ENCODE measurements at places on chromosomes 12 and 14.

DNA sequence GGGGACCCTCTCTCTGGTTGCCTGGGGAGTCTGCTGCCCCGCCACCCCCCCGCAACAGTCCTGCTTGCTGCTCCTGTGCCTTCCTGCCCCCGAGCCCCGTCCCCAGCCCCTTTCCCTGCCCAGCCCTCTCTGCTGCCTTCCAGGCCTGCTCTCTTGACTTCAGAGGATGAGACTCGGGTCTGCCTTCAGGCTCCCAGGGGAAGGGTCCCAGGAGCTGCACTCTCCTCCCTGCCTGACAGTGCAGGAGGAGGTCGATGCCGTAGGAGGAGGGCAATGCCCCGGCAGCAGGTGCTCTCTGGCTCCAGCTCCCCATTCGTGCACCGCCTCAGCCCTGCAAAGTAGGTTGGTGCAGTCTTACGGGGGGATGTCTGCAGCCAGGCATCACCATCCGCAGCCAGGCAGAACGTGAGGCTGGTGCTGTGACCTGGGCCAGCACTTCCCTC is 185.1 kb upstream of the C14orf180 start:
- H3K4me1 ChIP-seq: no peaks in the 10 kb centered on the region
- no peak for DNase-seq
- H3K36me3 ChIP-seq: no peaks in the 10 kb centered on the region
- H3K27me3 ChIP-seq: no peaks in the 10 kb centered on the region
- no peak overlapping the region for H3K4me3 ChIP-seq
- H3K27ac ChIP-seq: no peak overlapping the region

DNA sequence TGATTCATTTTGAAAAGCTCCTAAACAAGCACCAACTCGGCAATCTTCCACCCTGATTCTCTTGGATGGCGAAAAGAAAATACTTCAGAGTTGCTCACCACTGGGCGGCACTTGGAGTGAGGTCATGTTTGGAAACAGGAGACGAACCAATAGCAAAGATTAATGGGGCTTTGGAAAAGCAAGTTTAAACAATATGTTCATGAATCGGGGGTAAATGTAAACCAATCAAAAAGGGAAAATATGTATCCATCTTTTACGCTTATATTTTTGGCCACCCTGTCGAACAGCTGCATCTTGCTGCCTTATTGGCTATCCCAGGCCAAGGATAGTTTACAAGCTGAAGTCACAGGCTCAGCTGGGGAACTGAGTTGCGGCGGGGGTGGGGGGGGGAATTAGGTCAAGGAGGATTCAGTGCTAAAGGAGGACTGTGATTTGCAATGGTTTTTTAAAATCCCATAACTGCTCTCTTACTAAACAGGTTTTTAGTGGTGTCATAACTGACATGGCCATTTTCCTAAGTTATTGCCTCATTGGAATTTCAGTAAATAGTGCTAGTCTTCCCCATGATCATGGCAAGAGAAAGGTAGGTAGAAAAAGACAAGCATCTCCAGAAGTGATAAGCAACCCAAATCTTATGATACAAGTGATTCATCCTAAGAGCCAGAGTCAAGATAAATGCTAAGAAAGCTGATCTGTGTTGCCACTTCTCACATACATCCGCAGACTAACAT is 210.6 kb downstream of the PHLDA1 start:
- no peaks in the 10 kb centered on the region for H3K4me1 ChIP-seq
- no peaks in the 10 kb centered on the region for H3K27me3 ChIP-seq
- H3K36me3 ChIP-seq: no peaks in the 10 kb centered on the region
- no peak for DNase-seq

GRCh38 chr12:117889098-117889497 is 79.7 kb downstream of the KSR2 start:
- H3K36me3 ChIP-seq: no peaks in the 10 kb centered on the region
- no peak for DNase-seq
- no peaks in the 10 kb centered on the region for H3K27me3 ChIP-seq
- H3K4me3 ChIP-seq: no peak overlapping the region
- no peaks in the 10 kb centered on the region for H3K4me1 ChIP-seq

DNA sequence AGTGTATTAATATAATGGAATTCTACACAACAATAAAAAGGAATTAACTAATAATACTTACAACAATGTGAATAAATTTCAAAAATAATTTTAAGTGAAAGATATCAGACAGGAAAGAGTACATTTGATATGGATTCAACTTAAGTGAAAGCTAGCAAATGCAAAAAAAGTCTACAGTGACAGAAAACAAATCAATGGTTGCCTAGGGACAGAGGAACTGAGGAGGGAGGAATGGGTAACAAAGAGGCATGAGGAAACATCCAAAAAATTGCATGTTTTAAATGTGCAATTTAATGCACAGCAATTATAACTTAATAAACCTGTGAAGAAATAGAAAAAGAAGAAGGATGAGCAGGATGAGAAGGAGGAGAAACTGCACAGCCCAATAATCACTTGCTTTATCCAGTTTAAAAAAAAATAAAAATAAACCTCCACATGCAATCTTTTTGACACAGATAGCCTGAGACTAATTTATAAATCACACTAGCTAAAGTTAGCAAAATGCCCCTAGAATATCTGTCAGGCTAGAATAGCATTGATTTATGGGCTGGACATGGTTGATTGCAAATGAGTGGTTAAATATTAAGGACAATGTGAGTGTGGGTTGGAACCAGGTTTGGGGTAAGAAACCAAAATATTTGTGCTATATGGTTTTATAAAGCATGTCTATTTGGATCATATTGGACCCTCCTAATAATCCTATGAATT is 1089.1 kb downstream of the TRHDE start:
- H3K4me3 ChIP-seq: no peak overlapping the region
- no peaks in the 10 kb centered on the region for H3K4me1 ChIP-seq
- H3K27me3 ChIP-seq: no peaks in the 10 kb centered on the region

DNA sequence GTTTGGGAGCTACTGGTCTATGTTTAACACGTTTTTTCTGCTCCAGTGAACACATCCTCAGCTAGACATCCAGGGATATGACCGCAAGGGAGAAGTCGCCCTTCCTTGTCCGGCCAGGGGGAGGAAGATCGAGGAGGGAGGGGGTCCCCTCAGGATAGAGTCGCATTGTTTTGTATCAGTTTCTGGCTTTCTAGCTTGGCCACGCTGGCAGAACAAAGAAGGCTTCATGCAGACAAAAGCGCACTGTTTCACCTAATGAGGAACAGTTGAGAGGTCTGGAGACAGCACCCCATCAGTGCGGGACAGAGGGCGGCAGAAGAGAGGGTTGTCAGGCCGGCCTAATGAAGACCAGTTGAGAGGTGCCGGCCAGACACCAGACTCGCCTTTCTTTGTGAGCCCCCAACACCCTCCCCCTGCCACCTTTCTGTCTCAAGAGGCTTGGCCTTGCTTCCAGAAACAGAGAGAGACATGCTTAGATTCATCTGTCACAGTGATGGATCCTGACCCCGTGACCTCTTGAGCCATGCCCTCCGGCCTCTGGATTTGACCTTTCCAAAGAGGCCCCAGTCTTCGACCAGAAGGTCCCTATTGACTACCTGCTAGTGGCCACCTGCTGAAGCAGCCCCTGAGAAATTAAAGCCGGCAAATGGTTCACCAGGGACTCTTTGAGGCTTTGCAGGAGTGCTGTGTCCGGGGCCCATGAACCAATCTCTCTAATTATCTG is 254.7 kb upstream of the TBX3 start:
- H3K4me3 ChIP-seq: no peak overlapping the region
- H3K27me3 ChIP-seq: no peaks in the 10 kb centered on the region
- no peaks in the 10 kb centered on the region for H3K36me3 ChIP-seq
- no peak overlapping the region for H3K27ac ChIP-seq
- no peaks in the 10 kb centered on the region for H3K4me1 ChIP-seq
- DNase-seq: no peak
